Upper lobe of left lung (tissue), 6 donors: ENCODE measurements at places on chromosomes 6 and 20. TPM values are rescaled to one million over a fixed set of nuclear protein-coding genes. Genes with fewer than 3 reads are reported as not detected.

The FOXA2 gene
- total RNA-seq = 23.2 TPM

The NCOA6 gene
- 68.1 TPM for total RNA-seq

The PBOV1 gene
- total RNA-seq = not detected

The GUCA1A gene
- total RNA-seq = not detected

The OR2H2 gene
- not detected for total RNA-seq

The HLA-DPB1 gene
- 248 TPM for total RNA-seq

The DEFB121 gene
- not detected for total RNA-seq

The COL9A1 gene
- not detected for total RNA-seq

The GPLD1 gene
- 2.5 TPM for total RNA-seq

The GMPR gene
- total RNA-seq = 16.5 TPM
